Stimulated activated CD8-positive, alpha-beta memory T cell treated with anti-CD3 and anti-CD28 coated beads, Interleukin-15, amount 100 ng/mL, for 48 hours (primary cell): ENCODE measurements at places on chromosomes 4 and X.

GRCh38 chr4:54566608-54567007 lies 91.1 kb upstream of the KIT start:
- DNase-seq: no peak

- DNase-seq: no peak
Observed at GRCh38 chr4:97106161-97106560, 1037.1 kb downstream of the STPG2 start.

DNA sequence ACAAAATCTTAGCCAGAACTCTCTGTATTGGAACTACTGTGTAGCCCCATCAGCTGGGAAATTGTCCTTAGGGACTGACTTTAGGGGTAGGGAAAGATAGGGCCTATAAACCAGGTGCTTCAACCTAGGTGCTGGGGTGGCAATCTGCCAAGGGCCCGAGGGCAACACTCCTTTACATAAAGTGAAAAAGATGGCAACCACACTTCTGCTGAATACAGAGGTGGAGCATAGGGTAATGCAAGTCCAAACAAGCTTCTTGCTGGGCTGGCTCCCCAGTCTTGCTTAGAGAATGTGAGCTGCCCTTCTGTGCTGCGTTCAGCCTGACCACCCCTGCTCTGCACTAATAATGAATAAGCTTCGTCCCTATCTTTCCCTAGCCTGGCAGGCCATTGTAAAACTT lies 9.8 kb downstream of the ZBTB33 start:
- no peak for DNase-seq

DNA sequence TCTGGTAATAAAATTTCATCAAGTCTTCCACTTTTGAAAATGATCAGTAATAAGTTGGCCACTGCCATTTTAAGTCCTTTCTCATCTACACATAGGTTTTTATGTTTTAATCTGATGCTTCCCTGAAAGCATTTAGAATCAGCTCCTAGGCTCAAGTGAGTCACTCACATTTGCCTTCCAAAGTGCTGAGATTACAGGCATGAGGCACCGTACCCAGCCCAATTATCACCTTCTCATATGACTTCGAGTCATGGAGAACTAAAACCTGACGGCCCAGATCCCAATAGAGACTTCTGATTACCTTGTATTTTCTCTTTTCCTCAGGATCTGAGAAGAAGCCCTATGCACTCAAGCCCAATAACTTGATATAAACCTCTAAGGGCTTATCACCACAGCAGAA lies 140.8 kb downstream of the OPHN1 start:
- DNase-seq: no peak

GRCh38 chr4:10006601-10007435 lies 14.5 kb downstream of the SLC2A9 start:
- DNase-seq: no peak

DNA sequence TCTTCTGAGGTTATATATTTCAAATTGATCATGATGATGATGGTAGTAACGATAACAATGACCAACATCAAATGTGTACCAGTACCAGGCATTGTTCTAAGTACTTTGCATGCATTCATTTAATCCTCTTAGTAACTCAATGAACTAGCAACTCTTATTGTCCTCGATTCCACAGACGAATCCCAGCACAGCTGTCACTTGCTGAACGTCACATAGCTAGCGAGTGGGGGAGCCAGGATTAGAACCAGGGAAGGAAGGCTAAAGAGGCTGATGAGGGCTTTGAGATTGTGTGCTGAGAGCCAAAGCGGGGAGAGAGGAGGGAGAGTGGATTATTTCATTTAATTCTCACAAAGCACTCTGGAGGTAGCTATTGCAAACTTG lies 103.6 kb downstream of the PHOX2B start:
- no peak for DNase-seq

GRCh38 chrX:102712216-102712966 lies at the start of gene GPRASP2:
TSS of gene GPRASP2 (plus strand) at chrX:102712448. CDS start at chrX:102714870, 2,422 bp downstream.
- no peak for DNase-seq

DNA sequence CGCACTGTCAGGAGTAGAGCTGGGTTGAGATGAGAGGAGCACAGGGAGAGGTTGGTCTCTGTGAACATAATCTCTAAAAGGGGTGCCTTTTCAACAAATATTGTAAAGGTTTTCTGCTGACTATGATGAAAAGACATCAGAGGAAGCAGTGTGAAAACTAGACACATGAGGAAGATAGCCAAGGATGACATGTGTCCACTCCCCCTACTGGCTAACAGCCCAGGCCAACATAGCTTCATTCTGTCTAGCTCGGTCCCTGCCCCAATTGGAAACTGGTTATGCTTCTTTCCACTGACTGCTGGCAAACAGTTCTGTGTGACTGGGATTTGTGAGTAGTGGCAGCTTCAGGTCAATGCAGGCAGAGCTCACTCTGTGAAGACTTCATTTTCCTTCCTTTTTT lies 115.4 kb upstream of the ESX1 start:
- no peak for DNase-seq

- DNase-seq: no peak
Observed at GRCh38 chr4:156374069-156374468, 420.4 kb upstream of the CTSO start.

- no peak for DNase-seq
Observed at GRCh38 chr4:23814996-23815660, 74.7 kb downstream of the PPARGC1A start.

- no peak for DNase-seq
Observed at GRCh38 chrX:68307769-68308168, 125.5 kb downstream of the OPHN1 start.

DNA sequence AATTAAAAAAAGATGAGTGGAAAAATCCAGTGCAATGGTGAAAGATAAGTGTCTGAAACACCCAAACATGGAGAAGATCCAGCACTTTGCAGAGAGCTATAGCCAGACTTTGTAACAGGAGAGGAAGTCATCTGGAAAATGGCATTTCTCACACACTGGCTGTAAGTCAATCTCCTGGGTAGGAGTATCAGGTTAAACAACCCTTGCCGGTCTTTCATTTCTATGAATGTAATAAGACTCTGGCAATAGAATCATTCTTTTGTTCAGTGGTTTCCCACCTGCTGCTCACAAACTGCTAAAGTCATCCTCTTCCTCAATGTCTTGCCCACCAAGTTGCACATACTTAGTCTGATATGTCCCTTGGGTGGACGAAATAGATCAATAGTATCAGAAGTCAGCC lies 94.0 kb upstream of the ATP8A1 start:
- DNase-seq: no peak

DNA sequence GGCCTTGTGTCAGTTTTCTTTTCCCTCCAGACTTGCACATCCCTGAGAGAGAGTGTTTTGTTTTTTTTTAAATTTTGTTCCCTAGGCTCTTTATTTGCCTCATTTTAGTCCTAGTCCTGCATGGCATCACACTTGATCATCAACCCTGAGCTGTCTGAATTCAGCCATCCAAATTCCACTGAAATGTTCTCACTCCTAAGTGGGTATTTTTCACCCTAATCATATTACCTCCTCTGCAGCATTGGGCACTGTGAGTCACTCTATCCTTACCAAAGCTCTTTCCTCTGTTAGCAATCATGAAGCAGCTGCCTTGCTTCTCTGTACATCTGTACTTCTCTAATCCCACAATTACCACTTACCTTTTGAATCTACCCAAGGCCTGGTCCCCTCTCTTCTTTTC lies 356.6 kb upstream of the MAGEB2 start:
- no peak for DNase-seq

- no peak for DNase-seq
Observed at GRCh38 chr4:72313121-72313520, 255.9 kb downstream of the ADAMTS3 start.
